ENCODE measurements at places on chromosomes 1 and 21.

DNA sequence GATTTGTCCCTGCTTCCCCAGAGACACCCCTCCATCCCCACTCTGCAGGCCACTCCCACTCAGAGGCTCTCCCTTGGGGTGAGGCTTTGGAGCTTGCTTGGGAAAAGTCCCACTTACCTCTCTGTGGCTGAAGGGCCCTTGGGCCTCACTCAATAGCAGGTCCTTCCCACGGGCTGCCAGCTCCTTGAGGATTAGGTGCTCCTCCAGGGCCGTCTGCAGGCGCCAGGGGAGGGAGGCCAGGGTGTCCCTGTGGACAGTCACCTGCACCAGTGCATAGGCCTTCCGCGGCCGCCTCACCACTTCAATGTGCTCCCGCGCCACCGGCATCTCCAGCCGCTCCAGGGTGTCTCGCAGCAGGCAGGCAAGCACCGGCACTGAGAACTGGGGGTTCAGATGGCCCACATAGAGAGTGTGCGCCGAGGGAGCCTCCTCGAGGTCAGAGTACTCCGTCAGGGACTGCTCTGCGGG lies 1.4 kb downstream of the SLFNL1 start:
- no peak for DNase-seq

GRCh38 chr1:219629296-219629880 lies 16.5 kb upstream of the ZC3H11B start:
- no peak for DNase-seq

DNA sequence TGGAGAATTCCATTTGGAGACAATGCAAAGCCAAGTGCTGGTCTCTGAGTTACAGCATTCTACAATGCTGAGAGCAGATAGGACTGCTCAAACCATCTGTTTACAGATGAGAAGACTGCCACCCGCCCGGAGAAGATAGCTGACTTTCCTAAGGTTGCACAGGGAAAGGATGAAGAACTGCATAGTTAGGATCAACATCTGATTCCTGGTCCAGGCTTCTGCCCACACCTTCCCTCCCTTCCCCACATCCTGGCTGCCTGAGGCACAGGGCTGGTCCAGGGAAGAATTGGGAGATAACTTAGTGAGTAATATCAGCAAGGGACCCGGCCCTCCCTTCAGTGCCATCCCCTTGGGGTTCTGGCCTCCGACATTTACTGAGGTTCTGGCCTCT lies 2.0 kb downstream of the SERINC2 start:
- DNase-seq: no peak

DNA sequence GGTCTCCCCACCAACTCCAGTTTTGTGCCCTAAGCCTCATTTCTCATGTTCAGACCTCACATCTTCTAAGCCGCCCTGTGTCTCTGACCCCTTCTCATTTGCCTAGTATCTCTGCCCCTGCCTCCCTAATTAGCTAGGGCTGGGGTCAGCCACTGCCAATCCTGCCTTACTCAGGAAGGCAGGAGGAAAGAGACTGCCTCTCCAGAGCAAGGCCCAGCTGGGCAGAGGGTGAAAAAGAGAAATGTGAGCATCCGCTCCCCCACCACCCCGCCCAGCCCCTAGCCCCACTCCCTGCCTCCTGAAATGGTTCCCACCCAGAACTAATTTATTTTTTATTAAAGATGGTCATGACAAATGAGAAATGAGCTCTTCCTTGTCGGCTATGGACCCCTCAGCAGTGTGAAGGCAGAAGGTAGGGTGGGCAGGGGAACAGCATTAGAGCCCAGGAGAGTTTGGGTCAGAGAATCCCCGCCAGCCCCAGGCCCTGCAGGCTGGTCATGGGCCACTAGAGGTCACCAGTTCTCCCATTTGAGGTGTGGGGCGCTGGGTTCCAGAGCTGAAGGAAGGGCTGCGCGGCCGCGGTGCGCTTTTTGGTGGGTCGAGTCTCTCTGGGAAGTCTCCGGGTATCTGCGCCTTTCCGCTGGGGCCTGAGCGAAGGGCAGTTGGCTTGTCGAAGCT lies 11.5 kb downstream of the ADAMTSL4 start:
- no peak for DNase-seq
